Upper lobe of left lung (tissue), 6 donors: ENCODE measurements at places on chromosomes 5 and 9. TPM values are rescaled to one million over a fixed set of nuclear protein-coding genes. Genes with fewer than 3 reads are reported as not detected.

- DNase-seq: no peak
These were observed 24.4 kb upstream of the SCAMP1 start for GRCh38 chr5:78335976-78336375.

GRCh38 chr5:95759005-95759404, 27.9 kb downstream of the RHOBTB3 start:
- peak; percentile 44 for DNase-seq

DNA sequence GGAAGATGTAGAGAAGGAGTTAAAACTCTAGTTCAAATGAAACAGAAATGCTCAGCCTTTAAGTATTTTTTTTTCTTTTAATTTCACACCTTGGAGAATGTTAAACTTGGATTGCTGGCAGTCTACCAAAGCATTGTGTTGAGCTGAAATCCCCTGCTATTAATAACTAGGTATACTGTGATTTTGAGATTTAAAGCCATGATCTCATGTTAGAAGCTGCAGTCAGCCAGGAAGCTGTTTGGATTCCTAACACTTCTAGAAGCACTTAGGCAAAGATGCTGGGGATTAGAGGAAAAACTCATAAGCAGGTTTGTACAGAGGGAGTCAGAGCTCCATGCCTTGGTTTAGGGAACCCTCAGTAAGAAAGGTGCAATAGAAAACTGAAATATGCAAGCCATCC, 141.4 kb downstream of the KIF4B start:
- no peak for DNase-seq

- DNase-seq: no peak
These were observed 120.9 kb upstream of the STK32A start for GRCh38 chr5:147113967-147114366.

DNA sequence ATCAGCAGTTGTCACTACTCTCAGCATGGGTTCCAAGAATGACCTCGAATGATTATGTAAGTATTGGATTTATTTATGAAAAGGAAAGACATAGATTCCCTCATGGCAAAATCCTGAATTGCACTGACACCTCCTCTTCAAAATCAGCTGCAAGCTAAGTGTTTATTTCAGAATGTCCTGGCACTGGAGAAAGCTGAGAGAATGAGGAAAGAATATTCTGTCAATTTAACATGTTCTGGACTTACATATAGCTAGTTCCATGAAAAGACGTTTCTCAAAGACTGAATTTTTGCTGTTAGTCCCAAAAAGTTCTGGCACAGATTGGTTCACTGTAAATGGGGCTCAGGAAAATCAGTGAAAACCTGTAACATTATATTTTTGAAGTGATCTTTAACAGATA, 120.3 kb downstream of the NREP start:
- no peak for DNase-seq

IL3 gene
- not detected for total RNA-seq

DNA sequence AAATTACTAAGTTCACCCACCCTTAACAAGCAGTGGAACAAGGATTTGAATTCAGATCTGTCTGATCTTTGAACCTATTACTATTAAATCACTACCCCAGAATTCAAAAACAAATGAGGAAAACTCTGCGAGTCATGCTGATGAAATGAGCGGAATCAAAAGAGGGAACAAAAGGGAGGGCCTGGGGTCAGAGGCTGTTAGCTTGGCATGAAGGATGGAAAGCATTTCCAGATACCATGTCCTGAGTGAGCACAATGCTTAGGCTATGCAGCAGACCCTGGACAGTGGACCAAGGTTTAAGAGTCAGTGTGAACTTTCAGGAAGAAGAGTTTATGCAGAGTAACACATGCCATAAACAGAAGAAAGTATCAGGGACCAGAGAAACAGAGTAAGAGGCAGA, 30.5 kb downstream of the GRIA1 start:
- DNase-seq: no peak

CCNH gene
- total RNA-seq: 45.2 TPM
